IPS-NIHi11 (cell line): ENCODE measurements at places on chromosomes 2 and 18.

DNA sequence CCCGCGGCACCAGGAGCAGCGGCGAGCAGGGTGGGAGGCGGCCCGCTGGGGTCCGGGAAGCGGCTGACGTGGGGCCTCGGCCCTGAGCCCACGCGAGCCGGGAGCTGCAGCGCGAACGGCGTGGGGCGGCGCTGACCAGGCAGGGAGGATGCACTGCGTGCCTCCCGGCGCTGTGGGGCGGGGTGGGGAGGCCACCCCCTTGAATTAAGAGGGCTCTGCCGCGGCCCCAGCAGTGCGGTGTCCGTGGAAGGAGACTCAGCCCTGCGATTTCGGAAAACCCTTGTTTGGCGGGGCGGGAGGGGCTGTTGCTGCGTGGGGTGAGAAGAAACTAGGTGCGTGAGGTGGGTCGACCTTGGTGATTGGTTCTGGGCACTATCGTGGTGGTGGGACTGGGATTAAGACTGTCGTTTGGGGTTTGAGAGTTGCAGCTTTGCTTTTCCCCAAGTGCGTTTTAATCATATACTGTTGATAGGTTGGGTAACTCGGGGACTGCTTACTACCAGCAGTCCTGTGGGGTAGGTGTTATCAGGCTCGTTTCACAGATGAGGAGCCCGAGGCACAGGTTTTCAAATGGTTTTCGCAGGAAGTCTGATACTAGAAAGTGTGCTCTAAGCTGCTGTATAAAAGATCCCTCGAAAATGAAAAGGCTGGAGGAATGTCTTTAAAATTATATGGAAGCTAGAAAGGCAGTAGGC, 722 bp downstream of the ACSL3 start:
- DNase-seq: no peak

GRCh38 chr2:7857904-7858303, 824.0 kb upstream of the ID2 start:
- no peak for DNase-seq

DNA sequence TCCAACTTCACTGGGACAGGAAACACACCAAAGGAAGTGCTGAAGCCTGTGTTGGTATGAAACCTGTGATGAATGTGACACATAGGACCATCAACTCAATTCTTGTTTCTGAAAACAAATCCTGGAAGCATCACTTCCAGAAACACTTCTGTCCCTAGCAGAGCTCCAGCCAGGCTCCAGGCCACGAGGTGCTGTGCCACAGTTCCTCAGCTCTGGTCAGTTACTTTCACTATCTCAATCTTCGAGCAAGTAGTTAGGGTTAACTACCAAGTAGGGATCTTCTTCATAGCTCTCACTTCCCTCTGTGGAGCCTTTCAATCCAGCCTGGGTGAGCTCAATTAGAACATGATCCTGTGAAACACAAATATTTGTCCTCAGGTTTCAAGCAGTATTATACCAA, 3.6 kb upstream of the LCT start:
- DNase-seq: no peak

DNA sequence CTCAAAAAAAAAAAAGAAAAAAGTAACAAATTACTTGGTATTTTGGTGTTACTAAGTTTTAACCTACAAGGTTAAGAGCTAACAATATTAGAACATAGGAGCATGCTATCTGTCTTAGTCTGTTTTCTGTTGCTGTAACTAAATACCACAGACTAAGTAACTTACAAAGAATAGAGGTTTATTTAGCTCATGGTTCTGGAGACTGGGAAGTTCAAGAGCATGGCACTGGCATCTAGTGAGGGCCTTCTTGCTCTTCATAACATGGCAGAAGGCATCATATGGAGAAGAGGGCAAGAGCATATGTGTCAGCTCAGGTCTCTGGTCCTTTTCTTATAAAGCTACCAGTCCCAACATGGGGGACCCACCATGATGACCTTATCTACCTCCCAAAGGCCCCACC, 36.5 kb downstream of the SMARCAL1 start:
- DNase-seq: no peak

GRCh38 chr2:9440058-9440727, 16.7 kb downstream of the CPSF3 start:
- DNase-seq: no peak

DNA sequence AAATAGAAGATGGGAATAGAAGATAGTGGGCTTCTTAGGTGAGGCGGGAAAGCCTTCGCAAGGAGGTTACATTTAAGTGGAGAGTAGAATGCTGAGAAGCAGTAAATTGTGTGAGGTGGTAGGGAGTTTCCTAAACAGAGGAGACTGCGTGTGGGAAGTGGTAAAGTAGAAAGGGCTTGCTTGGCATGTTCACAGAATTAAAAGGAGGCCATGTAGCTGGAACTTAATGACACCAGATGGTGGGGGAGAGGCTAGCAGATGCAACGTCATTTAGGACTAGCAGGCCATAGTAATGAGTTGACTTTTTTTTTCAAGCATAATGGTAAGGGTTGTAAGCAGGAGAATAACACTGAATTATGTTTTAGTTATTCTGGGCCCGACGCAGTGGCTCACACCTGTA, 13.0 kb upstream of the RTN4 start:
- DNase-seq: no peak
